ENCODE measurements at places on chromosomes 7 and 10.

- DNase-seq, result no peak
These were observed 64.8 kb downstream of the SGCE start for GRCh38 chr7:94591176-94591575.

GRCh38 chr10:112243713-112244112 lies 39.5 kb upstream of the TECTB start:
- no peak for DNase-seq

DNA sequence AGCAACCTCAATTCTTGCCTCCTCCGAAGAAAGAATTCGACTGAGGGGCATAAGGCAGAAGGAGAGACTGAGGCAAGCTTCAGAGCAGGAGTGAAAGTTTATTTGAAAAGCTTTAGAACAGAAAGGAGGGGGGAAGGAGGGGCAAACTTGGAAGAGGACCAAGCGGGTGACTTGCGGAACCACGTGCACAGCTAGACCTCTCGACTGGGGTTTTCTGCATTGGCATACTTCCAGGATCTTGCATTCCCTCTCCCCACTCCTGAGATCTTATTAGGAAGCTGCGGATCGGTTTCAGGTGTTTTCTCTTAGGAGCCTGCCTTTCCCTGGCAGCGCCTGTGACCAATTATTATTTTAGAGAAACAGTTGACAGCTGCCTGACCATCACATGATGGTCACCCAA lies 20.3 kb upstream of the CPXM2 start:
- no peak for DNase-seq

DNA sequence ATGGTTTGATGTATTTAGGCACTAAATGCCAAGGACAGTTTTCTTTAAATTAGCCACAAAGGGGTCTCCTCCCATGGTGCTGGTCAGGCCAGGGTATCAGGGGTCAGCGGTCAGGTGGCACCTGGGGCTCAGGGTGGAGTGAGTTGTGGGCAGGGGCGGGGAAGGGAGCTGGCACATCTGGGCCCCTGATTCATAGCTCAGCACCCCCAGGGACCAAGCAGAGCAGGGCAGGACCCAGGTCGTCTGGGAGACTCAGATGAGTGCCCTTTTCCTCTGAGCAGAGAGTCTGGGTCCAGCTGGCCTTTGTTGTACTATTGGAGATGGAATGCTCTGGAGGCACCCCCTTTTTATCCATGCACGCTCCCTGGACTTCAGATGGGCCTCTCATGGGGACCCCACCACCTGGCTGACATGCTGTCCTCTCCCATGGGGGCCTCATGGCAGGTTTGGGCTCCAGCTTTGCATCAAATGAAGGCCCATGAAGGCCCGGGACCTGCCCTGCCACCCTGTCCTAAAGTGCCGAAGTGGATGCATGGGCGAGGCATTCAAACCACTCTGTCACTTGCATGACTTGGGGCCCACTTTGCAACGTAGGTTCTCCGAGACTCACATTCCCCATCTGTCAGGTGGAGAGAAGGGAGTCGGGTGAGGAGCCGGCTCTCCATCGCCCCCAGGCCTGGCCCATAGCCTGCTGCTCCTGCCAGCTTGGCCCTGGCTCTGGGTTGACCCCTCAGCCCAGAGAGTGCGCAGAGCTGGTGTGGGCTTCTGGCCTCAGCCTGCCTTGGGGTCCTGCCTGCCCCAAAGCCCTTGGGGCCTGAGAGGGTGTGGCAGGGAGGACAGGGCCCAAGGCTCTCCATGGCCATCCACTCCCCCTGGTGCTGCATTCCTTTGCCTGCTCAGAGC lies 66.4 kb downstream of the RAMP3 start:
- no peak for DNase-seq

GRCh38 chr7:93715234-93715633 lies 140.7 kb upstream of the CALCR start:
- DNase-seq, result no peak

- DNase-seq, result no peak
These were observed 193.3 kb downstream of the RAMP3 start for GRCh38 chr7:45350896-45351295.

DNA sequence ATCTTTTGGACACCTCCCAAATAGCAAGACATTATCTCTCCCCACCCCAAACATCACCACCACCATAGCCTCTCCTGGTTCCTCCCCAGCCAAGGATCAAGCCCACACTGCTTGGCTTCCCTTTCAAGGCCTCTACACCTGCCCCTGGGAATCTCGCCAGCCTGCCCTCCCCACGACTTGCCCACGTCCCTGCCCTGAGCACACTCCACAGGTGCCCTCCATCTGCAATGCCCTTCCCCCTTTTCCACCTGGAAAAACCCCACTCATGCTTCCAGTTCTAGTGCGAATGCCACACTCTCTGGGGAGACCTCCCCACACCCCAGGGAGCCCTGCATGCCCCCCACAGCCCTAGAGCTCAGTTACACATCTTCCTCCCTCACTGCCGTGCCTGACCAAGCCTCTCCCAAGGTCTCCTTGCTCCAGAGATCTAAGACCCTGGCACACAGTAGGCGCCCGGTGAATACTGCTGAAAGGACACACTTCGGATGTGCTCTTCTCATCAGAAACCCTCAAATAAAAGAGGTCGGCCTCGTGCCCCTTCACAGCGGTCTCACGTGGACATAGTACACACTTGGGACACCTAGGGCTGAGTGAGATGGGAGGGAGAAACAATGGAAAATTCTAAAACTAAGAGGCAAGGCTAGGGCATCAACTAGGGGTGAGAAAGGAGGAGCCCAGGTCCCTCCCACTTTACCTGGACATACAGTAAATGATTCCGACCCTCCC lies 91.4 kb downstream of the DLG5 start:
- no peak for DNase-seq

GRCh38 chr7:77504951-77505350 lies 32.1 kb upstream of the PTPN12 start:
- DNase-seq, result no peak
